Stimulated activated CD8-positive, alpha-beta memory T cell treated with anti-CD3 and anti-CD28 coated beads, Interleukin-4, amount 100 ng/mL, for 24 hours (primary cell): ENCODE measurements at places on chromosomes 16 and 17.

DNA sequence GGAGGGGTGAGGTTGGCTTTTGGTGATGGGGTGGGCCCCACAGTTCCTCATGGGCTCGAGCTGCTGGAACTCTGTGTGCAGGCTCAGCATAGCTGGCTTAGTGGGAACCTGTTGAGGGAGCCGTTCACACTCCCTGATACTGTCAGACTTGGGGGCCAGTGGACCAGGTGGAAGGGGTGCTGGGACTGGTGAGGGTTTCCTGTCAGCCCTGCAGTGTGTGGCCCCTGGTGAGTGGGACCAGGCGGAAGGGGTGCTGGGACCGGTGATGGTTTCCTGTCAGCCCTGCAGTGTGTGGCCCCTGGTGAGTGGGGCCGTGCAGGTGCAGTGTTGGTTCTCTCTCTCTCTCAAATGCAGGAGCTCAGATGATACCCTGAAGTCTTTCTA, 45.1 kb upstream of the ZNF750 start:
- DNase-seq: no peak

DNA sequence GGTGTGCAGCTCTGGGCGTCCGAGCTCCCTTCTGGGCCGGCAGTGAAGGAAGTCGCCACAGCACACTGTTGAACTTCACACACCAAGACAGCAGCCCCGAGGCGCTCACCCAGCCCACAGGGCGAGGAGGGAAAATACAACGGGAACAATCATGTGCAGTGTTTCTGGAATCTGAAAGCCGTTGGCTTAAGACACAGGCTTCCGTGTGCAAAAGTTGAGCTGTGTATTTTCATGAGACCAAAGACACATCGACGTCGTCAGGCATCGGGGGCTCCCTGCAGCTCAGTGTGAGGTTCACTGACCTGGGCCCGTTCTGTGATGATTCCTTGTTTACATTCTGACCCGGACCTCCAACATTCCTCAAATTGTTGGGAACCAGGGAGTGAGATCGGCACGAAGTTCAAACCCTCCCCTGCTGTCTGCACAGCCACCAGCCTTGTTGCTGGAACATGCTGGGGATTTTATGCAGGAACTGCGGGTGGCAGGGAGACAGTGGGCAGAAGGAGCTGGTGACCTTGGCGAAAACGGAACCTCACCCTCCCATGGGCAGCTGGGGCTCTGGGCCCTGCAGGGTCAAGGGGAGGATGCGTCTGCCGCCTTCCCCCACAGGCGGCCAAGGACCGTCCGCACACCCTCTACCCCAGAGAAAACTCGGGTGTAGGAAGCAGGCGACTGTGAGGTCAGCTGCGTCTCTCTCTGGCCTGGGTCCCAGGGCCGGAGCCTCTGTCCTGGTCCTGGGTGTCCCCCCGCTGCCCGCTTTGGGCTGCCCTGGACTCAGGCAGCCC, 72.2 kb downstream of the METRNL start:
- no peak for DNase-seq

DNA sequence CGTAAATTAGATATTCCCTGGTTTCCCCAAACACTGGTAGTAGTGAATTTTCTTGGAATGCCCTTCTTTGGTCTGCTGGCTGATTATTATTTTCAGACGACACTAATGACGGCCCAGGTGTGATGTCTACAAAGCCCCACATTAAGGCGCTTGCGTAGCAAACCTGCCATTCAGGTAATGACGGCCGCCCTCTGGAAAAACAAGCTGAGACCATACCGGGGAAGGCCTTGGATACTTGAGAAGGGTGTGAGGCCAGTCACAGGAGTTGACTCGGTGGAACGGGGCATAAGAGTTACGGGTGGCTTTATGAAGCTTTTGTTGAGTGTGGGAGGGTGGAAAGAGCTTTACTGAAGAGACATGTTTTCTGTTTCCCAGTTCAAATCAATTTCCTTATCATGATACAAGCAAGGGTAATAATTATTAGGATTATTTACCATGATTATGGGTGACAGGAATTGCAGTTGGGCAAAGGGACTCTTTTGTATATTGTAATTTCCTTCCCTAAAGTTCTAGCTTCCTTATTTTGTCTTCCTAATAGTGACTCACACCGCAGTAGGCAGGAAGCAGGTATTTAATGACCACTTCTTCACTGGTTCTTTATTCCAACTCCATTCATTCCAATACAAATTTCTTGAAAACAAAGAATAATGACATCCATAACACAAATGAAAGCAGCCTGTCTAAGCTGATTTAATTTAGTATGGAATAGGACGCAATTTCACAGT, 24.8 kb downstream of the KRT23 start:
- no peak for DNase-seq

DNA sequence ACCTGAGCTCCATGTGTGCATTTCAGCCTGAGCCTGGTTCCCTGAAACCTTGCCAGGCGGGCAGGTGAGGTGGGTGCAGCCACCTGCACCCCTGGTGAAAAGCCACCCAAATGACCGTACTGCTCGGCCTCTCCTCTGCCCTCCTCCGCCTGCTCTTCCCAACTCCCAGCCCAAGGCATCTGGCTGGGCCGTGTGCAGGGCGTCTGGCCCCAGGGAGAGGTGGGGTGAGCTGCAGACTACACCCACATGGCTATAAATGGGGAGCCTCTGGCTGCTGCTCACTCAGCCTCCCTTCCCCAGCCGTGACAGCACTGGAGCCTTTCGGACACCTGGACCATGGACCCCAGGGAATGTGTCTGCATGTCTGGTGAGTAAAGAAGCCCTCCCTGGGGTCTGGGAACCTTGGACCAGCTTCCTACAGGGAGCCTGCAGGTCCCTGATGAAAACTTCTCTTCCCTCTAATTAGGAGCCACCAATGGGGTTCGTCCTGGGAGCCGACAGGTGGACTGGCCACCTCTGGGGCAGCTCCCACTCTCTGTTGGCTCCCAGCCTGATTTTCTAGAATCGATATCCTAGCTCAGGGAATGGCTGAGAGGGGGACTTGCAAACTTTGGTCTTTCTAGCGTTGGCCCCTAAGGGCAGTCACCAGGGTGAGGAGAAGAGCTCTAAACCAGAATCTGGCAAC, at the start of gene MT4:
Gene MT4, plus strand, starts transcription at position 281 of the 685 bp plus-strand sequence. Its CDS starts 56 bp downstream, at position 337.
- DNase-seq: no peak

- no peak for DNase-seq
These were observed 5.4 kb upstream of the KLHL11 start for GRCh38 chr17:41870627-41871026.

GRCh38 chr17:74633326-74633725, 9.8 kb upstream of the CD300E start:
- no peak for DNase-seq

- DNase-seq: no peak
These were observed 283.1 kb downstream of the SEC14L1 start for GRCh38 chr17:77423589-77424451.
